ENCODE measurements at places on chromosomes 1 and 21.

DNA sequence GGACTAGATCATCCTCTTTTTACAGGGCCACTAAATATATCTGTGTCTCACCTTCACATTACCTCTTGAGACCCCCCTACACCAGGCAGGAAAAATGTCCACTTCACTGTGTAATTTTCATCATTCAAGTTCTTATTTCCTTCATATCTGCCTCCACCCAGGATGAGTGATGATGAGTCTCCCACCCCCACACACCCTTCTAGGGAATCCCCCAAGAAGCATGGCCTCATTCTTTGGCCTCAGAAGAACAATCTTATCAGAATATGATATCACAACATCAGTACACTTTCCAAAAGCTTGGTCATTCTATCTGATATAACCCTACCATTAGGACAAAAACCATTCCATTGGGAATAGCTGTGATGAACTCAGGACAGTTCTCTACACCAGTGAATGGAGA lies 170.3 kb upstream of the DUSP10 start:
- DNase-seq, result peak; percentile 25

- no peak for DNase-seq
These were observed 13.9 kb upstream of the CPT2 start for GRCh38 chr1:53182716-53183094.

DNA sequence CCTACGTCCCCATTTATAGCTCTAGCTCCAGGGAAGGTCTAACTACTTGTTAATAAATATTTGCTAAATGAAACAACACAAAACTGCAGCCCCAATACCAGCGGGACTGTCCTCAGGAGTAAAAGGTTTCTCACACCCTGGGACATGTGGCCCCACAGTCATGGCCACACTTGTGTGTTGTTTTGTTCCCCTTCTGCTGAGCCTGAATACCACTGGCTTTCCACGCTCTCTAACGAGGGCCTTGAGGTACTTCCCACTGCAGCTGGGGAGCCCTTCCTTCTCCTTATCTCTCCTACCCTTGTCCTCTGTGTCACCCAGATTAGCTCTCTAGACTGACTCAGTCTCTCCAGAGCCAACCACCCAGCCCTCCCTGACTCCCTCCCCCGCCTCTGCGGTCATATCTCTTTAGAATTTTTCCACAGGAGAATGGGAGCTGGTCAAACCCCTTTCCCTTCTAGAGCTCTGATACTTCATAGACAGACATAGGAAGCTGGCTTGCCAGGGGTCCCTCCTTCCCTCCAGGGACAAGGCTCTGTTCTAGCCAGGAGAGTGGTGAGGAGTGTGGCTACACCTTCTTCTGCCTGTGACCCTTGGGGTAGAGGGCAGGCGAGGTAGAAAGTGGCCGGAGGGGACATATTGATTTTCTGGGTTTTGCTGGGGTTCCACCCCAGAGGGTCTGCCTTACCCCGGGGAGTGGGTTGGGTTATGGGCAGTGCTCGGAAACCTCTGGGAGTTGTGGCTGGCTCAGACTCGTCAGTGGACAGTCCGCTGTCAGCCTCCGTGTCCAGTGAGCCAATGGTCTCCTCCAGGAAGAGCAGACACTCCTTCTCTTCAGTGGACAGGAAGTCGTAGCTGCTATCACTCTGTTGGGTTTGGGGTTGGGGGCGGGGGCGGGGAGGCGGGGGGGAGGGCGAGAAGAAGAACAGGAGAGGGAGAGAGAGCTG lies 8.1 kb downstream of the C1orf116 start:
- peak; percentile 50 for DNase-seq

DNA sequence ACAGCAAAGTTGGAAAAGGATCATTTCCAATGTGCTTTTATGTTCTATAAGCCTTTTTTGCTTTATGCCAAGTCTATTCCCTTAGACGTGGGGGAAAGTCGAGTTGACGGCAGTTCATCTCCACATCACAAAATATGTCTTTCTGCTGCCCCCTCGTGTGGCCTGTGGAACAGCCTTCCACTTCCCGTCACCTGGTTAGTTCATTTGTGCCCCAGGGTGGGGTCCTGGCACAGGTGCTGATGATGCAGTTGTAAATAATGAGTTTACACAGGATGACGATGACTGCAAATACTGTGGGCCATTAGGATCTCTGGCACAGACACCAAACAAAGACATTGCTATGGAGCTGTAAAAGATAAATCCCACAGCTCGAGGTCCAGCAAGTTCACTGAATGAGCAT lies 10.0 kb upstream of the OTUD3 start:
- no peak for DNase-seq

- no peak for DNase-seq
These were observed 2.6 kb upstream of the HDAC1 start for GRCh38 chr1:32289256-32289655.

GRCh38 chr21:32253215-32253641 lies 25.6 kb downstream of the MIS18A start:
- DNase-seq, result no peak

GRCh38 chr1:229271448-229272159 lies 693 bp downstream of the RAB4A start:
- DNase-seq, result peak; percentile 59

GRCh38 chr1:2486558-2486957 lies 10.5 kb downstream of the PLCH2 start:
- no peak for DNase-seq

DNA sequence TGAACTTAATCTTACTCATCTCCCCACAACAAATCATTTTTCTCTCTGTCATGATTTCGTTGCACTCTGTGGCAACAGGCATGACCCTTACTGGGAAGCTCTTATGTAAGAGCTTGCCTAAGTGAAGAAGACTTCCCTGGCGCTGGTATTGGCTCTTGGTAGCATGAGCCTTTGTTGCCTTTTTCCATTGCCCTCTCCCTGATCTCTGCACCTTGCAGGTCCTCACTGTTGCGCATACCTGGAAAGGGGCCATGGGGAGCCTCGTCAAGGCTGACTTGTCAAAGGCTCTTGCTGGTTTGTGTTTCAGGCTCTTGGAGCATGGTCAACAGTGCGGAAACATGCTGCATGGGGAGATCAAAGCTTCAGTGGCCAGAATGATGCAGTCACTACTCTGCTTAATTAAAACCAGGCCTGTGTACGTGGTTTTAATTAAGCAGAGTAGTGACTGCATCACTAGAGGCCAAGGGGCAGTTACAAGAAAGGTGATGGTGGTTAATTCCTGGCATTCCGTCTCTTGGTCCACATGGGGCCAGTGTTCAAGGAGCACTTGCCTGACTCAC lies 141.3 kb downstream of the SPATA46 start:
- DNase-seq, result no peak

GRCh38 chr21:41180752-41181151 lies 12.8 kb downstream of the BACE2 start:
- no peak for DNase-seq

DNA sequence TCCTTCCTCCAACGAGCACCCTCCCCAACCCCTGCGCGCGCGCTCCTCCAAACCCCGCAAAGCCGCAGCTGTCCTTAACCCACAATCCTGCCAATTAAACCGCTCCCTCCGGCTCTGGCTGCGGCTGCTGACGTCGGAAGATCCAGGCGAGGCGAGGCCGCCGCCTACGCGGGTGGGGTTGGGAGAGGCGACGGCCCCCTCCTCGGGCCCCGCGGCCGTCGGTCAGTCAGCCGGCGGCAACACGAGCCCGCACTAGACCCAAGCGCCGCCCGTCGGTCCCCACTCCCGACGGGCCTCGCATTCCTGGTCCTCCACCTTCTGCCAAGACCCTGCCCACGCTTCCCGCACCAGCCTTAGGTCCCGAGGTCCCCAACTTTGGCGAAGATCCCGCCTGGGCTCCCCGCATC lies 75.4 kb downstream of the VWA5B1 start:
- DNase-seq, result no peak

- no peak for DNase-seq
These were observed 274.4 kb downstream of the HHAT start for GRCh38 chr1:210603123-210603522.

GRCh38 chr1:221801773-221802516 lies 60.1 kb upstream of the DUSP10 start:
- DNase-seq, result no peak

GRCh38 chr1:222018041-222018440 lies 276.2 kb upstream of the DUSP10 start:
- no peak for DNase-seq

GRCh38 chr21:46079352-46080170 lies 18.4 kb upstream of the COL6A2 start:
- no peak for DNase-seq

DNA sequence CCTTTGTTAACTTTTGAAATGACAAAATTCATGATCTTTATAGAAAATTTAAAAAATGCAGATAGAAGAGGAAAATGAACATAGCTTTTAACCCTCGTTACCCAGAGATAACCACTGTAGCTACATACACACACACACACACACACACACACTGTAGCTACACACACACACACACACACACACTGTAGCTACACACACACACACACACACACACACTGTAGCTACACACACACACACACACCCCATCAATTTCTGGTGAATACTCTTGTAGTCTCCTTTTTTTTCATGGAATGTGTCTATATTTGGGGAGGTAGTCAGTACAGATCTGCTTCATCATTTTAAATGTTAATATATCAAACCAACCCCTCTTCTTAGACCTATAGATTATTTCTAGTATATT lies 58.5 kb downstream of the SH3BGR start:
- no peak for DNase-seq

DNA sequence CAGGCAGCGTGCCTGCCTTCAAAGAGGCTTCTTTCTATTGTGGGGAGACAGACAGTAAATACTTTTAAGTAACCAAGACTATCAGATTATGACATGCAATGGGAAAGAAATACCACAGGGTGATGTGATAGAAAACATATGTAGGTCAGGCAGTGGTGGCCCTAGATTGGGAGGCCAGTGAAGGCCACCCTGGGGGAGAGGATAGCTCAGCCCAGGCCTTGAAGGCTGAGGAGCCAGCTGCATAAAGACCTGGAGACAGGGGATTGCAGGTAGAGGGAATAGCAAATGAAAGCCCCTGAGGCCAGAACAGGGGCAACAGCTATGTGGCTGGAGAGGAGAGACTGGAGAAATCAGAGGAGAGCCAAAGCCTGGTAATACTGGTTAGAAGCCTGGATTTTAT lies 4.0 kb downstream of the SOX13 start:
- DNase-seq, result no peak

- no peak for DNase-seq
These were observed 115.9 kb upstream of the IVNS1ABP start for GRCh38 chr1:185432948-185433347.

DNA sequence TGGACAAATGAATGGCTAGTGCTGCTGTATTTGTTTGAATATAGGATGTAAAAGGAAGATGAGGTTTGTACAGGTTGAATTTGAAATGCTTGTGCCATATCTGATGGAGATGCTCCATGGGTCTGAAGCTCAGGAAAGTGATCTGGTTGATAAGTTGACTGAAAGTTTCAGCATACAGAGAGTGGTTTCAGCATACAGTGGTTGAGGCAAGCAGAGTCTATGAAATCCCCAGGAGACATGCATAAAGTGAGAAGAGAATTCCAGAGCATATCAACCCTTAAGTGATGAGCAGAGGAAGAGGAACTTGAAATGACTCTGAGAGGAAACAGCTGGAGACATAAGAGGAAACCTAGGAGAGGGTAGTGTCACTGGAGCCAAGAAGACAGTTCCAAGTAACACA lies 21.7 kb downstream of the TCHHL1 start:
- no peak for DNase-seq

GRCh38 chr1:87154384-87154783 lies 174.3 kb upstream of the LMO4 start:
- no peak for DNase-seq

- DNase-seq, result no peak
These were observed 139.2 kb downstream of the CASZ1 start for GRCh38 chr1:10657088-10657847.

- no peak for DNase-seq
These were observed 38.7 kb upstream of the EFHD2 start for GRCh38 chr1:15370781-15371520.

GRCh38 chr1:74356493-74356892 lies 121.3 kb downstream of the TNNI3K start:
- DNase-seq, result no peak

GRCh38 chr1:55957276-55957675 lies 622.1 kb downstream of the PLPP3 start:
- no peak for DNase-seq

DNA sequence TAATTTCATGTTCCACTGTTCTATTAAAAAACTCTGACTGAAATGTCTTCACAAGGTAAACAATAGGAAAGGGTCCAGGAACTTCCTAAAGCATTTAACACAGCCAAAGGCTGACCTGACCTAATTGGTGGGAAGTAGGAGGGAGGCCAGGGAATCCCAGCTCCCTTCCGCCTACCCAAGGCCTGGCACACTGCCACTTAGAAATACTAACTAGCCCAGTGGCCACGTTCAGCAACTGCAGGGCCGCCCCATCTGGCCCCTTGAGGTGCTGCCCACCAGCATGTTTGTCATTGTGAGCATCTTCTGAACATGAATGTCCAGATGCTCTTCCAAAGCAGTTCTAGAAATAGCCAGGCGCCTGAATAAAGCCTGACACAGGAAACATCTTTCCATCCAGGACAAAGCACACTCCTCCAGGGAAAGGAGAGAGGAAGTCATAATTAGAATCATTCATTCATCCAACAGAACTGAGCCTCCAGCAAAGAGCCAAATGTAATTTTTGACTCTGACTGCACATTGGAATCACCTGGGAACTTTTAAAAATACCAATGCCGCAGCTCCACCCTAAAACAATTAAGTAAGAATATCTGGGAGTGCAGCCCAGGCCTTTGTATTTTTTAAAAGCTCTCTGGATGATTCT lies 44.6 kb upstream of the BCL9 start:
- DNase-seq, result peak; percentile 18

DNA sequence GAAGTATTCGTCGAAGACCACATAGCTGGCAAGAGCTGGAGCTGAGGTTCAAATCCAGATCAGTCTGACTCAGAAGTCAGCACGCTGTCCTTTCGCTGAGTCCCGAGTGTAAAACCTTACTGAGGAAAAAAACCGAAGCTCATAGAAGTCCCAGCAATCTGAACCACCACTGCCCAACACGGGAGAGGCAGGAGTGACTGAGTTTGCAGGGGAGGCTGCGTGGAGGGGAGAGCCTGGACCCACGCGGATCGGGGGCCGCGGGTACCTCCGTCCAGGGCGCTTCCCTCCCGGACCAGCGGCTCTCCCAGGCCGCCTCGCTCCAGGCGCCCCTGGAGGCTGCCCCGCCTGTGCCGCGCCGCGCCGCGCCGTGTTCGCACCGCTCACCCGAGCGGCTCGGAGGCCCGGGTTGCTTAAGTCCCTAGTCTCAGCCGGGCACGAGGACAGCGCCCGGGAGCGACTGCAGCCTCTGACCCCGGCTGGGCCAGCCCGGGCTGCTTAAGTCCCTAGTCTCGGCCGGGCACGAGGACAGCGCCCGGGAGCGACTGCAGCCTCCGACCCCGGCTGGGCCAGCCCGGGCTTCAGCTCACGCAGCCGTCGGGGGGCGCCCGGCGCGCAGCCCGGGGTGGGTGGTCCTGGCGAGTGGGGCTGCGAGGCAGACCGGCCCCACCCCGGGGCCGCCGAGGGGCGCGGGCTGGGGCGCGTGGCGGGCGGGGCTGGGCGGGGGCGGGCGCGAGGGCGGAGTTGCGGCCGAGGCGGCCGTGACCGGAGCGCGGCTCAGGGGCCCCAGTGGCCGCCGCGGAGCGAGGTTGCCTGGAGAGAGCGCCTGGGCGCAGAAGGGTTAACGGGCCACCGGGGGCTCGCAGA lies at the start of gene ADAMTSL4:
TSS of gene ADAMTSL4 (plus strand) at position 777 of the 864 bp plus-strand sequence. CDS start 2,881 bp downstream, outside the sequence.
- DNase-seq, result peak; percentile 61

- no peak for DNase-seq
These were observed 24.5 kb downstream of the ELF3 start for GRCh38 chr1:202034683-202035462.
